ENCODE measurements at places on chromosomes 5 and 9. TPM values are rescaled to one million over a fixed set of nuclear protein-coding genes. Genes with fewer than 3 reads are reported as not detected.
A peak's percentile ranks its signal among the peaks of the same experiment; 100 is the strongest.

DNA sequence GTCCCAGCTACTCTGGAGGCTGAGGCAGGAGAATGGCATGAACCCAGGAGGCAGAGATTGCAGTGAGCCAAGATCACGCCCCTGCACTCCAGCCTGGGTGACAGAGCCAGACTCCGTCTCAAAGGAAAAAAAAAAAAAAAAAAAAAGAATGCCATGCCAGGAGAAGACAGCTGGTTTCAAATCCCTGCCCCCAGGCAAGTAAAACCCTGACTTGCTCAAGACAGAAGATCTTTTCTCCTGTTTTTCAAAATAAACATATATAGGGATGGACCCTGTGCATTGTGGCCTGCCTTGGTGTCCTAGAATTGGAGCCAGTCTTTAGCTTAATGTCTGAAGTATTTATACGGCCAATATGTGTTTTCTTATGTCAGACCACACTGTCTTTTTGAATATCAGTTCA lies 177.1 kb downstream of the NR3C1 start:
- no peak for DNase-seq

DNA sequence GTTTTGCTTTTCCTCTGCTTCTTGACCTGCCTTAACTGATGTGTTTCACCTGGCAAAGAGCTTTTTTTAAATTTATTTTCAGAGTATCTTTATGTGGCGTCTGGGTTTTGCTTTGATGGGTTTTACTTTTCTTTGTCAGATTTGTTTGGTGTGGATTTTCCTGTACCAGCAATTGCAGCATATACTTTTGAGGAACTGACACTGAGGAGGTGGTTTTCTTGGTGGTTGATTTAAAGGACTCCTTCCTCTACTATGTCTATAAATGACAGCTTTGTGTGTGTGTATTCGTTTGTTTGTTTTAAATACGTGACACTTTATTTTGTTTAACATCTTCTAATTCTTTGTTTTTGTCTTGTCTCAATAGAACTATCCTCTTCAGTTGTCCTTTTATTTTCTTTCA lies 1071.9 kb upstream of the ARRDC3 start:
- DNase-seq, result no peak

- DNase-seq, result no peak
Observed at GRCh38 chr5:148060309-148060708, 3.5 kb upstream of the SPINK5 start.

GRCh38 chr5:122101636-122102285 lies 23.7 kb upstream of the LOX start:
- DNase-seq, result no peak

GRCh38 chr9:134618833-134619447 lies 22.7 kb upstream of the COL5A1 start:
- peak; percentile 14 for DNase-seq

GRCh38 chr9:36823934-36824333 lies 210.1 kb downstream of the PAX5 start:
- DNase-seq, result no peak

DNA sequence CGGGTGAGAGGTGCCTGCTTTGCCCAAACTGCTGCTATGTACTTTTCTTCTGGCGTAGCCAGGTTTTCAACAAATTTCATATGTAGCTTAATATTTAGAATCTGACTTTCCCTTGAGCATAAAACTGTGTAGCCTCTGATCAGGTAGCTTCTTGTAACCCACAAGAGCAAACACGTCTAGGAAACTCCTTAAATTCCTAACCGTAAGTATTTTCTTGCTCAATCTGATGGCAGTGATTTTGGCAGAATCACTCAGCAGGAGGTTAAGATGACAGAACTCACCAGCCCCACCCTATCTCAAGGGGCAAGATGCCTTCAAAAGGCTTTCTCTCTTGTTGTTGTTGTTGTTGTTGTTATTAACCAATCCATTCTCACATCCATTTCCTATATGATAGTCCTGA lies 20.8 kb downstream of the CKMT2 start:
- no peak for DNase-seq

GRCh38 chr5:150101023-150101422 lies 14.7 kb upstream of the CSF1R start:
- DNase-seq, result peak; percentile 65

GRCh38 chr9:88481933-88482332 lies 53.0 kb upstream of the NXNL2 start:
- DNase-seq, result no peak

- DNase-seq, result no peak
Observed at GRCh38 chr5:148237785-148238417, 424 bp upstream of the MARCOL start.

- no peak for DNase-seq
Observed at GRCh38 chr9:116447934-116448333, 239.2 kb upstream of the TRIM32 start.

- DNase-seq, result no peak
Observed at GRCh38 chr9:127585161-127585819, 26.8 kb upstream of the STXBP1 start.

GRCh38 chr5:126020770-126021169 lies 402.4 kb upstream of the GRAMD2B start:
- no peak for DNase-seq

GRCh38 chr5:169706758-169707450 lies 69.8 kb downstream of the DOCK2 start:
- no peak for DNase-seq

DNA sequence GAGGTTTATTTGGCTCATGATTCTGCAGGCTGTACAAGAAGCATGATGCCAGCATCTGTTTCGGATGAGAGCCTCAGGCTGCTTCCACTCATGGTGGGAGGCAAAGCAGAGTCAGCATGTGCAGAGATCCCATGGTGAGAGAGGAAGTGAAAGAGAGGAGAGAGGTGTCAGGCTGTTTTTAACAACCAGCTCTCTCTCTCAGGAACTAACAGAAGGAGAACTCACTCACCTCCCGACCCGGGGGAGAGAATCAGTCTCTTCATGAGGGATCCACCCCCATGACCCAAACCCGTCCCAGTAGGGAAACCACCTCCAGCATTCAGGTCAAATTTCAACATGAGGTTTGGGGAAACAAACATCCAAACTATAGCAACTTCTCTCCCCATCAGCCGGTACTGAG lies 187.7 kb downstream of the ENC1 start:
- no peak for DNase-seq

DNA sequence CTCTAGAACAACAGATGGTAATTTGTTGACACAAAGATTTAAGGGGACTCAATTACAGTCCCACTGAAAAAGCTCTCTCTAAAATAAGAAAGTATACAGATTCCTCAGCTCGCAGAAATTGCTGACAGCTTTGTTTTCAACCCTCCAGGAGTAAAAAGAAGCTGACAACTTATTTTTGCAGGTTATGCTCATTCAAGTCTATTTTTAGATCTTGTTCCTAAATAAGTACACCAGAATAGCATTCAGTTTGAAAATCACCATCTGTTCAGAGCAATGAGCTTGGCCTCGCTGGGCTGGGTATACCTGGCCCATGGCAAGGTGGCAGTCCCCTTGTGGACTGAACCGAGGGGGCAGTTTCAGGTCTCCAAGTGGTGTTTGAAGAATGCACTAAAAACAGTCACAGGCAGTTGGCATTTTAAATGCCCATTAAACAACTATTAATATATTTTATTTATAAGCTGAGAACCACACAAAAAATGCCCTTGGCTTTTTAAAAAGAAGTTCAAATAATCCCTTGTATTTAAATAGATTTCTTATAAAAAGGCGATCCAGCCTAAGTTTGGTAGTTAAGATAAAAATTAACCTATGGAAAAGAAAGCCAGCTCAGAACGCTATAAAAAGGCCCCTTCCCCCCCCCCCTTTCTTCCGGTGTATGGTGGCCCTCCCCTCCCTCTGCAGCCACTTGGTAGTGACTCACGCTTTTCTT lies 169.2 kb downstream of the AUH start:
- DNase-seq, result no peak

Gene FKTN
- 20.8 TPM for total RNA-seq

Gene BAAT
- total RNA-seq, result not detected

Gene CCDC171
- total RNA-seq, result 8.3 TPM

Gene JAKMIP2
- total RNA-seq, result 7.1 TPM

Gene GAS1
- total RNA-seq, result 4.8 TPM

Gene LURAP1L
- 0.24 TPM for total RNA-seq

Gene PCDHGA10
- total RNA-seq, result 20.7 TPM

Measured in endodermal cell (in vitro differentiated cells).